Activated naive CD4-positive, alpha-beta T cell (primary cell): ENCODE measurements at places on chromosomes 6 and 20.

- no peak for DNase-seq
These were observed 13.0 kb downstream of the ZNF451 start for GRCh38 chr6:57102976-57103375.

DNA sequence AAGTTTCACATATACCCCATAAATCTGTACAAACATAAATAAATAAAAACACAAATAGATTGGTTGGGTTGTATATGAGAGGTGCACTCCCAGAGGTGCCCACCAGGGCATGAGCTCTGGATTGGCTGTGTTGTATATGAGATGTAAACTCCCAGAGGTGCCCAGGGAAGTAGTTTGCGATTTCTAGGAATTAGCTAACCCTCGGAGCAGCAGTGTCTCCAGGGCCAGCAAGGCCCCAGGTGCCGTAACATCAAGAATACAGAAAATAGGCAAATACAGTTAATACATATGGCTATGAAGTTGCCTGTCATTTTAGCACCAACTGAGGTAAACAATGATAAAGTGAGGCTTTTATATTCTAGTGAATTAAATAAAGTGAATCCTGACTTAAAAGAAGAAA, 5.4 kb upstream of the GINM1 start:
- DNase-seq, result no peak

- DNase-seq, result no peak
These were observed 62.2 kb downstream of the FILIP1 start for GRCh38 chr6:75431379-75431778.

GRCh38 chr6:131756039-131756438, 45.2 kb upstream of the CTAGE9 start:
- no peak for DNase-seq

DNA sequence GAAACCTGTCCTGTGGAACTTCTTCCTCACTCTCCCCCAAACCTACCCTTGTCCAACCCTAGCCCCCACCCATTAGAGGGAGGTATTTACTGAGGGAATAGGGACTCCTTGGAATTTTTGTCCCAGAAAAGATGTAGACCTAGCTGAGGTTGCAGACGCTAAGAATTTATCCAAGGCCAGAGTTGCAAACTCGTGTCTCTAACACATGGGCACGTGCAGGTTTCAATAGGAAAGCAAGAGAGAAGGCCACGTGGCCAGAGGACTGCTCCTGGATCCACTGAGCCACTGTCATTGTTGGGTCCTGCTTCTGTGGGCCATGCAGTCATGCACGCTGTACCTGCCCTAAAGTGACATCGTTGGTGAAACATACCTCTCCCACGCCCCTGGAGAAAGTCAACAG, 243.4 kb upstream of the KCNG1 start:
- DNase-seq, result no peak

DNA sequence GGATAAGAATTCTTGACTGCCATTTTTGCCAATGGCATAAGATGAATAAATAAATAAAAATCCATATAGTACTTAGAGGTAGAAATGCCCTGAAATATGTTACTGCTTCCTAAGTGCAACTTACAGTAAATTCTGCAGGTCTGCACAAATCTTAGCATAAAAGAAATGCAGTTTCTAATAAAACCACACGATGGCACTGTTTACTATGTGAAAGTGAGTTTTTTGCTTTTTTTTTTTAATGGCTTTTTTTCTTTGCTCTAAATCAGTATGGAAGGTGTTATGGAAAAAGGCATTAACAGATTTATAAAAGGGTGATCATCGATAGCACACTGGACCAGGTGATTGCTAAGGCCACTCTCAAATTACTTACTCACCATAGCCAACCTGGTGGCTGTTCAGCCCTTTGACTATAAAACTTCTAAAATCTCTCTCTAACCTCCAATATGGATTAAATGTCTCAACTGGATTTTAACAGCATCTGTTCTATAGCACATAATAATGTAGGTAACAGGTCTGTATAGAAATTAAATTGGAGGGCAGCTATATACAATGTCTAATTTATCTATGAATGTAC, 45.8 kb downstream of the AHI1 start:
- no peak for DNase-seq

DNA sequence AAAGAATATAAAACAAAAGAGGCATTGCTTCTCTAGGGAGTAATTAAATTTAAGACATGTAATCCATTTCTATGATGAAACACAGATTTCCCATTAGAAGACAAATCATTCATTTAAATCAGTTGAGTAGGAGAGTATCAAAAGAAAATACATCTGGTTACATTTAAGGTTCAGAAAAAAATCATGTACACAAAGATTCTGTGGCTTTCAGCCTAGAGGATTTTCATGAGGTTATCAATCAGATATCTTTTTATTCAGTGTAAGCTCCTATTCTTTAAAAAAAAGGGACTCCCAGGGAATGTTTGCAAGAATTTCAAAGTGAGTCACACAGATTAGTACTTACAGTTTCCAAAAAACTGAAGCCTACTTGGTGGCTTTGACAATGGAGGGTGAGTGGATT, 24.9 kb downstream of the COL21A1 start:
- DNase-seq, result no peak

- no peak for DNase-seq
These were observed 636.3 kb downstream of the UTRN start for GRCh38 chr6:144921206-144921975.

GRCh38 chr20:6506906-6507305, 260.6 kb upstream of the BMP2 start:
- no peak for DNase-seq

DNA sequence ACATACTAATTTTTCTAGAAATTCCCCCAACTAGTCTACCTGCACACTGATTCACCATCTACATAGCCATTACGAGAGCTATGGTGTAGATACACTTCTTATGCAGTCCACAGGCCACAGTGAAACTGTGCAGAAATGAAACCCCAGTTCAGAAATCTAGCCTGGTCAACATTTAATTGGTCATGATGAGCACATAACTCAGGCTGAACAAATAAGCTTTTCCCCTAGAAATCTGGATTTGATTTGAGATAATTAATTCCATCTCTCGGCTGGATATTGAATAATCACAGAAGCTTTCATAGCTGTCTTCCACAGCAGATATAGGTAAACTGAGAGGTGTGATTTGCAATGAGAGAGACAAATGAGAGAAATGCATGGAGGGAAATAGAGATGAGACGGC, 22.6 kb upstream of the TINAG start:
- DNase-seq, result no peak

DNA sequence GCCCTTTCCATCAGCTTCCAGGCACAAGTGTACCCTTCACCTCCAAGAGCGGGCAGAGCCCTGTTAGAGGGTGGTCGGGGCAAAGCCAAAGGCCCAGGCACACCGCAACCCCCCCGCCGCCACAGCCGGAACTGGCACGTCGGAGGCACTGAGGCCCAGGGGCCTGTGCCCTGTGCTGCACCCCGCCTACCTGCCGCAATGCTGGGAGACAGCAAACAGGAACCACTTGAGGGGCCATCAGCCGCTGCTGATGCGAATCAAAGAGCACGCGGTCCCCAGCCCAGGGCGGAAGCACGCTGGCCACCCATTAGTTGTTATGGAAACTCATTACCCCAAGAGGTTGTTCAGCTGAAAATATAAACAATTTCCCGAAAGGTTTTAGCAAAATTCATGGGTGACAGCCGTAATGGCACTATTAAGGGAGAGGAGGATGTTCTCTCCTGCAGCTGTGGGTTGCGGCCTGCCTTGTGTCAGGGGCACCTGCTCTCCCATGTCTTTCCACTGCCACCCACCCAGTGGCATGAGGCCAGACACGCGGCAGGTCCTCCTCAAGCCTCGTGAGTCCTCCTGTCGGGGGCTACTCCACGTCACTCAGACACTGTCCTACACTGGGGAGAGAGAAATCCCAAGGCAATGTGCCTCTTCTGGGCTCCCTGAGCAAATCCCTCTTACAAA, 65.3 kb downstream of the EDN3 start:
- DNase-seq, result no peak

- DNase-seq, result no peak
These were observed 46.3 kb upstream of the BTN3A2 start for GRCh38 chr6:26318459-26319404.

- no peak for DNase-seq
These were observed 20.9 kb downstream of the IGF2R start for GRCh38 chr6:159989492-159990480.

DNA sequence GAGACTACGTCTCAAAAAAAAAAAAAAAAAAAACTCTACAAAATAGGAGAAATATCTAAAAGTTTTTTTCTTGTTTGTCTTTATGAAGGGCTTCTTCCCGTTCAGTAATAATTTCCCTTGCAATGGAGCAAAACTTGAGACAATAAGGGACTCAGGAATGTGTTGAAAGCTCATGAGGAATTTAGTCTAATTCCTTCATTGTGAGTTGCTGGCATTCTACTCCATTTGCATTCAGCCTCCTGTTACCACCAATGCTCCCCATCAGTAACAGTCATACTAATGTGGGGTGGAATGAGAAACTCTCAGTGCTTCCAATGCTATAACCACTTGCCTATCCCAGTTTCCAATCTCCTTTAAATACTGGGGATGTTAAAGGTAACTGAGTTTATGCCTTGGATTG, 576.7 kb upstream of the AGPAT4 start:
- DNase-seq, result no peak

- no peak for DNase-seq
These were observed 720.6 kb downstream of the RFPL4B start for GRCh38 chr6:113067612-113068275.

DNA sequence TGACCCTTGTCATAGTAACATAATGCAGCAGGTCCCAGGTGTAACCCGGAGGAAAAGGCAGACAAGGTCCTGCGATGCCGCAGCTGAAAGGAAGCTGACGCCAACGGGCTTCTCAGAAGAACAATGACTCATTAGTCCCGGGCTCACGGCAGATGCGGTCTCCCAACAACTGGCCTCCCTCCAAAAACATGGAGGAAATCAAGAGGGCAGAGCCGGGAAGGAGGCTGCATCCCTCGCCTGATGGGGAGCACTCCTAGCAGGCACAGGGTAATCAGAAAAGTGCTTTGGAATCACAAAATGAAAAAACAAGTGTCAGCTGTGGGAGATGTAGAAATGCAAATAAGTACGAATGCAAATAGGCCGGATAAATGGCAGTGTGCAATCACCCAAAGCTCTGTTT, 165.2 kb upstream of the AGPAT4 start:
- DNase-seq, result no peak

GRCh38 chr6:106883808-106884262, 90.7 kb downstream of the CD24 start:
- no peak for DNase-seq

GRCh38 chr20:52054123-52054522, 137.5 kb downstream of the ZFP64 start:
- no peak for DNase-seq

- no peak for DNase-seq
These were observed 6.0 kb upstream of the RNF182 start for GRCh38 chr6:13918686-13919250.

DNA sequence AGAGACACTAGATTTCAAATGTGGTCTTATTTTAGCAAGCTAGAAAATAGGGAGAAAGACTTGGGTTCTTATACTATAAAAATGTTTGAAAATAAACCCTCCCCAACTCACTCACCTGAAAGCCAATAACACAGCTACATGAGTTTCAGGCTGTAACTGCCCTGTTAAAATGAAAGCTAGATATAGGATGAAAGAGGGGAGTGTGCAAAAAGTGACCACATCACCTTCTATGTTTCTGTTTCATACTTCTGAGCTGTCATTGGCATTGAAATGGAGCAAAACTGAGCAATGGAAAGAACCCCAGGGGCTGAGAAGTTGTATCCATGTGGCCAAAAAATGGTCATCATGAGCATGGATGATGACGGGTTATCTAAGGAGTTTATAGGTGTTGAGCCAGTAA, 148.1 kb upstream of the TENT5A start:
- no peak for DNase-seq

GRCh38 chr6:87407561-87407900, 241 bp upstream of the CFAP206 start:
- no peak for DNase-seq

DNA sequence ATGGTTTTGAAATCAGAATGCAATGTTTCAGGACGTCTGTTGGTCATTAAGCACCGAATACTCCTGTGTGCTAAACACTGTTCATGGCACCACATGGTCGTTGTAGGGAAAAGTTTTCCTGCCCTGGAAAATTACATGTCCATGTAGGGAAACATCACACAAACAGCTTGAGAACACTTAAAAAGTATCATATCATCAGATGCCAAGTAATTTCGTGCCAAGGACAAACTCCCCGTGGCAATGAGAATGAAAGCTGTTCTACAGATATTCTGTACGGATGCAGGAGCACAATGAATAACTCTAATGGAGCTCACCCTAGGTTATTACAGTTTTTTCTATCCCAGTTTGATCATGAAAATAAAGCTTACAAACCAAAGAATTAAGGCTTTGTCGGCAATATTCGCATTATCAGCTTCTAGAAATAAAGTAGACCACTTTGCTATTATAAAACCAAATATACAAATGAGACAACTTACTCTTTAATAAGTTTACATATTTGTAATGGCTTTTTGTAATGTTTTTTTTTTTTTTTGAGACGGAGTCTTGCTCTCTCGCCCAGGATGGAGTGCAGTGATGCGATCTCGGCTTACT, 4.6 kb upstream of the DST start:
- DNase-seq, result no peak

DNA sequence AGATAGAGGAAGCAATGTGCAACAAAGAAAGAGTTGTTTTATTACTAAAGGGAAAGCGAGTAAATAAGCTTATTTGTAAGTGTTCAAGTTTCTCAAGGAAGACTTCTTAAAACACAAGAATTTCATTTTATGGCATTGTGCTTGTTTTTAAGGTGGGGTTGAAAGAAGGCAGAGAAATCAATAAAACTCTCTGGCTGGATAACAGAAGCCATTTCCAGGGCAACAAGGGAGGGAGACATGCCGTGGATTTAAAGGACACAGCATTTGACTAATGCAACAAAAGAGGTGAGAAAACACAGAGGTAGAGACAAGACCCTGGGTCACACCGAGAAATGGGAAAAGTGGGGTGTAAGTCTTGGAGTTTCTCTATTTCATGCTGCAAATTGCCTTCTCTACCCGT, 28.8 kb upstream of the GMPR start:
- DNase-seq, result no peak

- no peak for DNase-seq
These were observed 11.7 kb downstream of the ARFGEF2 start for GRCh38 chr20:48933017-48933766.

- DNase-seq, result no peak
These were observed 71.3 kb upstream of the SLC2A12 start for GRCh38 chr6:134123666-134124208.

DNA sequence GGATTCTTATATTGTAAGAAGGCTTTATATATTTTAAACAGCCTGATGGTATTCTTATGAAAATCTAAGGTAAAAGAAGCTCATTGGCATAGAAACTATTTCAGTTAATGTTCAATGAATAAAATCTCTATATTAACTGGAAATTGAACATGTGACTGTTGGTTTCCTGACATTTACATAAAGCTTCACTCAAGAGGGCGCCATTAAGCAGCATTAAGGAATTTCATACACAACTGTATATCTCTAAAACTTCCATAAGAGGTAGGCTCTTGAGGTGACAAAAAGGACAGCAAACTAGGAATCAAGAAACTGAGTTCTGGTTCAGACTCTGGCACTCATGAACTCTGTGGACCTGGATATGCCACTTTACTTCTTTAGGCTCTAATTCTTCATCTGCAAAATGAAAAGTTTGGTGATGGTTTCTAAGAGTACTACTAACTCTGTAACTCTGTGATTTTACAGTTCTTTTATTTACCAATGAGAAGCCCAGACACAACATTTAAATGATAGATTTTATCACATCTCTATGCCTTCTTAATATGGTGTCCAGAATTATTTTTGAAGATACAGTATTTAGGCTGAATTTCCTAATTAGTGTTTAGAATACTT, 147.5 kb downstream of the FLRT3 start:
- no peak for DNase-seq

GRCh38 chr6:139944131-139944530, 569.7 kb upstream of the CITED2 start:
- no peak for DNase-seq
